Fibroblast of skin of left biceps (primary cell): ENCODE measurements at places on chromosomes 7 and 10.

- DNase-seq, result no peak
These were observed 78.1 kb downstream of the CXCL12 start for GRCh38 chr10:44306762-44307161.

GRCh38 chr10:24519950-24520349, 203.7 kb downstream of the ARHGAP21 start:
- DNase-seq, result no peak

DNA sequence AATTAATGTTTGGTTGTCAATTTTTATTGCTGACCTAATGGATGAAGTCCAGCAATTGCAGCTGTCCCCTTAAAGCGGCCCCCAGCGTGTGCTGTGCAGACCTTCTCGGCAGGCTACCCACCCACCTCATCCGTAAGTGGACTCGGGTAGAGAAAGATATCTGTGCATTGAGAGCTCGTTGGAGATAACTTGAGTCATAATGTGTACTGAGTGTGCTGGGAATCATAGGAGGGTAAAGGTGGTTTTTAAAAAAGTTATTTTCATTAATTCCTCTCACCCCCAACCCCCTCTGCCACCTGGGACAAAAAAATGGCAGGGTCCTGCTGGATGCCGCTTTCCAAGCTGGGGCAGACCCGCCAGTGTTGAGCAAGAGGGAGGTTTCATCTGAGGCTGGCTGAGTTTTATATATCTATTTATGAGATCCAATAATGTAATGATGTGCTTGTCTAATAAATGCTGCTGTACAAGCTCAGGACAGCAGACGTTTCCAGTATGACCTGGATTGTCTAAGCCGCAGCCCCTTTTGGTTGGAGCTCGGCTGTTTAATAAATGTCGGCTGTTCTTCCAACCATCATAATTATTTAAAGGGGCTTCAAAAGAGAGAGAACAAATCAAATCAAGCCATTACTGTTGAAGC, 119.1 kb downstream of the NKX6-2 start:
- DNase-seq, result no peak

DNA sequence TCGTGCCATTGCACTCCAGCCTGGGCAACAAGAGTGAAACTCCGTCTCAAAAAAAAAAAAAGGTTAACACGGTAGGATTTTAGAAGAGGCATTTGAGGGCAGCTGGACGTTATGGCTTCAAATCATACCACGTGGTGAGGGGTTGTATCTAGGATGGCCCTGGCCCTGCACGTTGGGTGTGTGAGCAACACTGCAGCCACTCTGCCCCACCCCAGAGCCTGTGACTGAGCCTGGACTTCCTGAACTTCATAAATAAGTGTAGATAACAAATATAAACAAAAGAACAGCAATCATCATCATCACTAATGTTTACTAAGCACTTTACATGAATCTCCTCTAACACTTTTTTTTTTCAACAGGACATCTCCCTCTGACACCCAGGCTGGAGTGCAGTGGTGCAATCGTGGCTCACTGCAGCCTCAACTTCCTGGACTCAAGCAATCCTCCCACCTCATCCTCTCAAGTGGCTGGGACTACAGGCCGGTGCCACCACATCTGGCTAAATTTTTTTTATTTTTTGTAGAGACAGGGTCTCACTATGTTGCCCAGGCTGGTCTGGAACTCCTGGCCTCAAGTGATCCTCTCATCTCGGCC, 169.5 kb upstream of the FRMD4A start:
- no peak for DNase-seq

- peak; percentile 39 for DNase-seq
These were observed 103.6 kb downstream of the SMURF1 start for GRCh38 chr7:99040104-99040958.

GRCh38 chr7:43658718-43659548, 70.4 kb downstream of the COA1 start:
- peak; percentile 81 for DNase-seq

DNA sequence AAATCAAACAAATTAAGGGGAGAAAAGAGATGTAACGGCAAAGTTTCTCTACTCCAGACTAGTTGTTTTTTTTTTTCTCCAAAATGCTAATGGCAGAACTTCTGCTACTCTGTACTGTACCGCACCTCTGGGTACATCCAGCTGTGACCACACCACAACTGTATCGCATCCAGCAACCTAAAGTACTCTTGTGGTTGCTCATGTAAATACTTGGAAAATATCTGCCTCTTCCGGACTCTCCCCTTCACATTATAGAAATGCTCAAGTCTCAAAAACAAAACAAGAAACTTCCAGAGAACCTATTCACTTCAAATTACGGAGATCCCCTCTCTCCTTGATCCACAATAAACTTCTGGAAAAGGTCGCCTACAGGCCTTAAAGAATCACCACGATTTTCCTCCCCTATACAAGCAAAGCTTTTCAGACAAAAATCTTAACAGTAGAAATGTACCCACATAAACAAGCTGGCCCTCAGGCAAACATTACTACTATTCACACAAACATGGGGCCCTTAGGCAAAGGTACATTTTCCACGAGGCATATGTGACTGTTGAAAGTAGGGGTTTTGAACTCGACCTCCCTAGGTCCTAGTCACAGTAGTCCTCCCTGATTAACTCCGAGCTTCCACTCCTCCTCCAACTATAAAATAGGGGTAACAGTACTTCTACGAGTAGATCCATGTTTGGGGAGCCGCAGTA, 222.9 kb upstream of the MKLN1 start:
- DNase-seq, result no peak

DNA sequence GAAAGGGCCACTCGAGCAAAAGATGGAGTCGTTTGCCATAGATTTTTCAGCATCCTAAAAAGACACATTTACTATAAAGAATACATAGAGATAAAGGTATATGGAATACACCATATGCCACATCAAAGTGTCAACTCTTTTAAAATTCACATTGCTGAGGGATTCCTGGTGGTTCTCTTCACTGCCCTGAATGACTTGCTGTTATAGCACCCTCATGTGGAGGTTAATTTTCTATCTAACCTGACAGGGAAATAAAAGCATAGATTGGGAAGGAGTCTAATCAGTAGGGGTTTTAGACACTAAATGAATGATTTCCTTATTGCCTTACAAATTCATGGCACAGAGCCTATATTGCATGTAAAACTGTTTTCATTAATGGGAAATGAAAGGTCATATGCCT, 25.9 kb downstream of the DNAH11 start:
- no peak for DNase-seq

GRCh38 chr7:101216860-101217387, 457 bp downstream of the PLOD3 start:
- no peak for DNase-seq
